Stimulated activated CD4-positive, alpha-beta T cell treated with anti-CD3 and anti-CD28 coated beads, TNF-alpha, amount 100 ng/mL, for 1 hour (primary cell): ENCODE measurements at places on chromosomes 3 and 15.

GRCh38 chr15:69697916-69698315 is 245.3 kb downstream of the RPLP1 start:
- no peak for DNase-seq

- no peak for DNase-seq
Measured at GRCh38 chr3:186239321-186239720, 122.7 kb downstream of the DGKG start.

GRCh38 chr3:100209948-100210771 is 50.6 kb upstream of the TBC1D23 start:
- DNase-seq: no peak

DNA sequence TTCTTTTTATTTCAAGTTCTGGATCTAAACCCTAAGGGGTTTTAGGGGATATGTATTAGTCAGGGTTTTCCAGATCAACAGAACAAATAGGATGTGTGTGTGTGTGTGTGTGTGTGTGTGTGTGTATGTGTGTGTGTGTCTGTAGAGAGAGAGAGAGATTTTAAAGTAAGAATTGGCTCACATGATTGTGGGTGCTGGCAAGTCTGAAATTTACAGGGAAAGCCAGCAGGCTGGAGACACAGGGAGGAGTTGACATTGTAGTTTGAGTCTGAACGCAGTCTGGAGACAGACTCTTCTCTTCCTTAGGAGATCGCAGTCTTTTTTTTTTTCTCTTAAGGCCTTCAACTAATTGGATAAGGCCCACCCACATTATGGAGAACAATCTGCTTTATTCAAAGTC is 428.8 kb upstream of the TBL1XR1 start:
- DNase-seq: no peak

GRCh38 chr3:146166826-146167225 is 5.8 kb upstream of the PLOD2 start:
- DNase-seq: no peak

DNA sequence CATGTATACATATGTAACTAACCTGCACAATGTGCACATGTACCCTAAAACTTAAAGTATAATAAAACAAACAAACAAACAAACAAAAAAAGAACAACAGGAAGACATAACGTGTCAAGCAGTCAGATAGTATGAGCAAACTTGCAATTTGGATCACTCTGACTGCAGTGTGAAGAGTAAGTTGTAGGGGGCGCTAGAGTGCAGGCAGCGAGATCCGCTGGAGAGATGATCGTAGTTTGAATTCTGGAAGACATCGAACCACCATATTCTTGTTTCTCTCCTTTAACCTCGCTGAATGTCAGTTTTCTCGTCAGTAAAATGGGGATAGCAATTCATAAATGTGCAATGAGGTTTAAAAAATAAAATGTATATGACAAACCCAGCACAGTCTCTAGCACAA is 165.2 kb upstream of the LMCD1 start:
- DNase-seq: no peak

GRCh38 chr3:163809540-163809993 is 1268.7 kb downstream of the SI start:
- DNase-seq: no peak

DNA sequence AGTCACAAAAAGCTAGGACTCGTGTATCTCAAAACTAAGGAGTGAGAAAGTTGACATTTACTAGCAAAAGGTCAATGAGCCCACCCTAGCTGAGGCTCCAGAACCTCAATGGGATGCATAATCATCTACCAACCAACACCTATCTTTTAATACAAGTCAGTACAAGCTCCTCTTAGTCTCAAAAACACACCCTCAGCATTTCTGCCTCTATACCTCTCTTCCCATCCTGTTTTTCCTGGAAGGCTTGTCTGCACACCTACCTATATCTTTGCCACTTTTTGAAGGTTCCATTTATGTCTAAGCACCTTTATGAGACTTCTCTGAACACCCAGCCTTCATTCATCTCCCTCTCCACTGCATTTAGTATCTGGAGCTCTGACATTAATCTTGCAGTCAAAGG is 10.0 kb downstream of the WWTR1 start:
- no peak for DNase-seq

DNA sequence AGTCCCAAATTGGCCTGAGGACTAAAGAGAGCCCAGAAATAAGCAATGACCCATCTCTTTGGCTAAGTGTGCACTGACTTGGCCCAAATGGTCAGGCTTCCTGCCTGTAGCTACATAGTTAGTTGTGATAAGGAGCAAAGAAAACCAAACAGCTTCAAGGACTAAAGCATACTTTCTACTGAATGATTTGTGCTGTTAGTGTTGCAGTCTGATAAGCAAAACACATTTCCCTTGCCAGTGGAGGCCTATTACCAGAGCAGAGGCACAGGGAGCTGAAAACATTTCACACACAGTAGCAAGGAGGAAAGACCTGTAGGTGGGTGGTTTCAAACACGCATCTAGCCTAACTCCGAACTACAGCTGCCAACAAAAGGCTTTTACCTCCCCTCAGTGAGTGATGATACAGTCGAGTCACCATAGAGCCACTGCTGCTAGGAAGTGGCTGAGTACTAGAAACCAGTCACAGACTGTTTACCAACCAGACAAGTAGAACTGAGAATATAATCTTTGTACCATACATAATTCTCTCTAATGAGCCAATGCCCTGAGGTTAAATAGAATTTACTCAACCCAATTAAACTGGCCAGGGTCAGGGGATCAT is 222.3 kb upstream of the THBS1 start:
- DNase-seq: no peak

GRCh38 chr15:85762039-85762755 is 32.5 kb downstream of the KLHL25 start:
- no peak for DNase-seq

GRCh38 chr3:105676621-105677300 is 192.1 kb downstream of the CBLB start:
- no peak for DNase-seq

- no peak for DNase-seq
Measured at GRCh38 chr3:33096093-33096868, 665 bp downstream of the GLB1 start.
